Epithelial cell of esophagus (primary cell): ENCODE measurements at places on chromosomes 6 and 20.

GRCh38 chr6:90739802-90740201 lies 152.9 kb upstream of the MAP3K7 start:
- peak; percentile 53 for DNase-seq

DNA sequence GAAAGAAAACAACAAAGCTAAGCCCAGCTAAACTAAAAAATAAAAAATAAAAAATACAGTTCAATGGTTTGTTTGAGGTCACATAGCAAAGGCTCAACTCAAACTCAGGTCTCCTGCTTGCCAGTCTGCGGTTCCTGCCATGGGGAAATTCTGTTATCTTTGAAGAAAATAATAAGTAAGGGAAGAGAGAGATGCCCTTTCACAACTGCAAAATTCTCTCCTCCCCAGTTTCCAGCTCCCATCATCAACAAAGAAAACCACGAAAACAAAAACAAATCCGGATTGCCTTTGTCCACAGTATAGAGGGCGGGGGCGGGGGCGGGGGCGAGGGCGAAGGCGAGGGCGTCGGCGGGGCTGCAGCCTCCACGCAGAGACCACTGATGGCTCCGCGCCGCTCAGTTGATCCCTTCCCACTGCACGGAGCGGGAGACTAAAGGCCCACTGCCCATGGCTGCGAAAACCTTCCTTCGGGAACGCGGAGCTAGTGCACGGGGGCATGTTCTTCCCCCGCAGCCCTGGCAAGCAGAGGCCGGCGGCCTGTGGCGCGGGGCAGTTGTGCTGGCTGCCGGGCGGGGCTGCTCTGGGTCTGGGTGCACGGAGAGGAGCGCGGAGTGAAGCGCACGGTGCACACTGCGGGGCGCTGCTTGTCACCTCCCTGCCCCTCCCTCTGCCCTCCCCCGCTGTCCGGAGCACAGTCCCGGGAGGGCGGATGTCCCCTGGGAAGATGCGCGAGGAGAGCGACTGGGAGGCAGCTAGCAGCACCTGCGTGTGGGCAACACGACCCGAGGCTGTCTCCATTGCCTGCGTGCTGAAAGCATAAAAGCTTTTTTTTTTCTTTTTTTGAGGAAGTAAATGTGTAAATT lies 54.1 kb upstream of the TPD52L1 start:
- peak; percentile 41 for DNase-seq

GRCh38 chr6:56742122-56742791 lies 99.6 kb upstream of the DST start:
- peak; percentile 61 for DNase-seq

GRCh38 chr20:3407040-3407770 lies at the start of gene DNAAF9:
Gene DNAAF9 (minus strand): TSS chr20:3407669. CDS start chr20:3407557, 112 bp downstream.
- peak; percentile 50 for DNase-seq

- DNase-seq = no peak
Measured at GRCh38 chr6:29633534-29633905, 537 bp upstream of the GABBR1 start.

DNA sequence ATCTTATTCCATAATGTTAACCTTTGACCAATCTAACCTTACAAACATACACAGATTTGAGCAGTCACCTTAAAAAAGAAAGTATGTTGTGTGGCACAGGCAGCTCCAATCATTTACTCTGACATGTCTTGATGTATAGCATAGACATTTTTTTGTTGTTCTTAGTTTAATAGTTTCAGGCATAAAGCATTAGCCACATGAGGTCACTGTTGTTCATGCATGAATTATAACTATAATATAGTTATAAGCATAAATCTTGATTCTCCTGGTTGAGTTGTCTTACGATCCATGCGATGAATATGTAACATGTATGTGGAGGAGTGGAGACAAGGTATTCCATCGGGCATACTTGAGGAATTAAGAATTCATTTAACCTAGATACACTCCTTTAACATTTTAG lies 26.1 kb upstream of the NKAIN2 start:
- peak; percentile 43 for DNase-seq

- peak; percentile 31 for DNase-seq
Measured at GRCh38 chr20:60138256-60139220, 180.3 kb downstream of the CDH26 start.

DNA sequence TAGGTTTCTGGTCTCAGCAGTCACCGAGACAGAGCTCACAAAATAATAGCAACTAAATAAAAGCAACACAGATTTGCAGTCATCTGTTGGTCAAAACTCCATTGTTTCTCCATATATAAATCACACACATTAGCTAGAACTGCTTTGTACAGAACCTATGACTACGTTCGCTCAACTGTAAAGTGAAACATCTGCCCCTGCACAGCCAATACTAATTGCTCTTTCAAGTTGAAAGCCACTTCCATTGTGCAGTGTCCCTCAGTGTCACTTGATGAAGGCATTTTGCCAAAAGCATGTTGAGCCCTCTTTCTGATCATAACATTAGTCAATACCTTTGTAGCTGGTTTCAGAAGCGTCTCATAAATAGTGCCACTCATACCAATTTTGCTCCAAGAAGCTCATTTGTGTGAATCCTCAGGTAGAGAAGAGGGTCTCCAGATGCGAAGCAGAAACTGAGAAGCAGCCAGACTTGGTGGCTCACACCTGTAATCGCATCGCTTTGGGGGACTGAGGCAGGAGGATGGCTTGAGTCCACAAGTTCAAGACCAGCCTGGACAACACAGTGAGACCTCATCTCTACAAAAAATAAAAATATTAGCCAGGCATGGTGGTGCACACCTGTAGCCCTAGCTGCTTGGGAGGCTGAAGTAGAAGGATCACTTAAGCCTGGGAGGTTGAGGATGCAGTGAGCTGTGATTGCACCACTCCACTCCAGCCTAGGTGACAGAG lies 68.9 kb downstream of the PERP start:
- DNase-seq = no peak

DNA sequence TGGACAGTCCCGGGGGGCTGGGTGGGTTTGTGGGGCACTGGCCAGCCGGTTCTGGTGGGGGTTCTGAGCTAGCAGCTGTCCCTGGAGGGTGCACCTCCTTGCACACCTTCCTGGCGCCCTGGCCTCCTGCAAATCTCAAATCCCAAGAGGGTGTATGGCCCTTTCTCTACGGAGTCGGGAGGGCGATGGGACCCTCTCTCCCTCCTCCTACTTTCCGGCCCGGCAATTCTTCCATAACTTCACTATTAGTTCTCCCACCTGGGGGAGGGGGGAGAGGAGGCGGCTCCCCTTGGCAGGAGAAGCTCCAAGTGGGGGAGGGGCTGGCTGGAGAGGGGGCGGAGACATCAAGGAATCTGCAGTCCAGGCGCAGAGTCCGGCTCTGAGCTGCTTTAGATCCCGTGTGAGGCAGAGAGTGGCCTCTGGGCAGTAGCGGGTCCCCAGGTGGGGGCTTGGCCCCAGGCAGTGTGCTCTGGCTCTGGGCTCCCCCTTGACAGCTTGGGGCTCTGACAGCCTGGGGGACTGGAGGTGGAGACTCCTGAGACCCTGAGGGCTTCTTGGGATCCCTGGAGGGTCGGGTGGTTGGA lies 1.4 kb upstream of the LAMA5 start:
- DNase-seq = no peak

GRCh38 chr6:21504790-21505189 lies 88.8 kb upstream of the SOX4 start:
- no peak for DNase-seq

DNA sequence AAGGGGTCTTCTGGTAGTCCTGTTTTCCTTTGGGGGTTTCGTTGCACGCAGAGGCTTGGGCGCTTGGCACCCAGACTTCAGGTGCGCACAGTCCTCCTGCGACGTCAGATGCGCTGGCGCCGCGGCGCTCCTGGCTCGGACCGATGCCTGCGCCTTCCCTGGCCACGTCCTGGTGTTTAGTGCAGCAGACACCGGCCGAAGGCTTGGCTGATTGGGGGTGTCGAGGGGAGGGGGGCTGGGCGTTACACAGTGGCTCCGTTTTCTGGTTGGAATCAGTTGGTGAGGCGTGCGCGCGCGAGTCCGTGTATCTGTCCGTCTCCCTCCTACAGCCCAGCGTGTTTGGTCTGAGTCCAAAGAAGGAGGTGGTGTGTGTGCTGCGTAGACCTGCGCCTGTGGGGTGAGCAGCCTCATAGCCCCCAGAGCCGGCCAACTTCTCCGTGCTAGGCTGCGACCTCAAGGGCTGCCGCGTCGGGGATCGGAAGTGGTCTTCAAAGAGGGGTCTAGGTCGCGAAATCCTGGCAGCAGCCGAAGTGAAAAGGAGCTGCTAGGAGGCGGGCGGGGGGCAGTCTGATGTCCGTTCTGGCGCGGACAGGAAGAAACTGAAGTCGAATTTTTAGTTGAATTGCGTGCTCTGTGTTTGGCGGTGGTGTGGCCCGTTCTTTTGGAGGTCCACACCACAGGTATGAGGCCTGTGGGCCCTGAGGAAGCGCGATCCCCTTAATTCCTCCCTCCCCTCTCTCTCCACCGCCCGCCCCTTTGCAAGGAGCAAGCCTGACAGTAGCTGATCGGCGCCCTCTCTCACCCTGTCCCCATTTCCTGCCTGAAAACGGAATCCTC lies 1.5 kb downstream of the SYNDIG1 start:
- peak; percentile 14 for DNase-seq

- DNase-seq = no peak
Measured at GRCh38 chr6:15460110-15460727, 202.6 kb downstream of the DTNBP1 start.

DNA sequence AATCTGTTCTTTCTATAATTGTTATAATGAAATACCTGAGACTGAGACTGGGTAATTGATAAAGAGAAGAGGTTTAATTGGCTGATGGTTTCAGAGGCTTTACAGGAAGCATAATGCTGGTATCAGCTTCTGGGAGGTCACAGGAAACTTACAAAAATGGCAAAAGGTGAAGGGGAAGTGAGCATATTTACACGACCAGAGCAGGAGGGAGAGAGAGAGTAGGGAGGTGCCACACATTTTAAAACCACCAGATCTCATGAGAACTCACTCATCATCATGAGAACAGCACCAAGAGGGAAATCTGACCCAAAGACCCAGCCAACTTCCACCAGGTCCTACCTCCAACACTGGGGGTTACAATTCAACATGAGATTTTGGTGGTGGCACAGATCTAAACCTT lies 2.6 kb upstream of the SIRPB1 start:
- no peak for DNase-seq

GRCh38 chr6:101777646-101778045 lies 384.1 kb downstream of the GRIK2 start:
- DNase-seq = no peak

DNA sequence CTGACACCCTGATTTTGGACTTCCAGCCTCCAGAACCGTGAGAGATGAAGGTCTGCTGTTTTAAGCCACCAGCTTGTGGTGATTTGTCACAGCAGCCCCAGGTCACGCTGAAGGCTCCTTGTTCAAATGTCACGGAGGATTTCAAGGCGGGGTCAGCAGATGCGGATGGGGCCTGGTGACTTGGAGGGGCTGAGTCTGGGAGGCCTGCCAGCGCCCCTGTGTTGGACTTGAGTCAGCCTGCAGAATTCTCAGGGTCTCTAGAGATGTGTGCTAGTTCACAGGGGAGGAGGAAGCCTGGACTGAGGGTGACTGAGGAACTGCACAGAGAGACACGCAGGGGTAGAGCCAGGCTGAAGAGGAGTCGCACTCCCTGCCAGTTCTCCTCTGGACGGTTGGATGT lies 19.5 kb upstream of the TAF4 start:
- DNase-seq = no peak

- DNase-seq = no peak
Measured at GRCh38 chr6:169830876-169831275, 79.5 kb downstream of the ERMARD start.

DNA sequence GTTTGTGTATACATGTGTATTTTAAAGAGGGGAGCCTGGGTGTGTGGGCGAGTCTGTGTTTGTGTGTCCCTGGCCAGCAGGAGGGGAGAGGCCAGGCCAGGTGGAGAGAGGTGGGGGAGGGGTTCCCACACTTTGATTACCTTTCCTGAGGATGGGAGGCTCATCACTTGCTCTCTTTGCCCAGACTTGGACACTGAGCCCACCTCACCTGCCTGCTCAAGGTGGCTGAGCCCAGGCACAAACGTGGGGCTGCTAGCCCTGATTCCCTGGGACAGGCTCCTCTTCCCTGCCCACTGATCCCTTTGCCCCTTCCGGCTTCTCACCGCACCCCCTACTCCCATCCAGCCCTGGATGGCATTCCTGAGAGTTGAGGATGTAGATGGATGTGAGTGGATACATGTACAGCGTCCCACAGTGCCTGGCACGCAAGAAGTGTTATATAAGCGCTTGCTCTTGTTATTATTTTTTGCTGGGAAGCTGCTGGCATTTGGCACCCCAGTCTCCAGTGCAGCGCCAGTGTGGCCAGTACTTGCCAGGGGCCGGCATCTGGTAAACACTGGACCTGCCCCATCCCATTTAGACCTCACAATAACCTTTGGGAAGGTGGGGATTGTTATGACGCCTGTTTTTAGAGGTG lies 2.7 kb downstream of the CEBPB start:
- no peak for DNase-seq

- no peak for DNase-seq
Measured at GRCh38 chr20:38121741-38122140, 43.3 kb downstream of the TGM2 start.

- DNase-seq = peak; percentile 6
Measured at GRCh38 chr6:112979830-112980229, 632.7 kb downstream of the RFPL4B start.

- DNase-seq = peak; percentile 90
Measured at GRCh38 chr20:19993958-19994669, 23.0 kb upstream of the NAA20 start.

- peak; percentile 30 for DNase-seq
Measured at GRCh38 chr6:12245763-12246718, 44.1 kb upstream of the EDN1 start.

GRCh38 chr20:58069207-58069606 lies 159.2 kb downstream of the ANKRD60 start:
- DNase-seq = no peak

GRCh38 chr20:23205611-23206041 lies 119.5 kb upstream of the CD93 start:
- DNase-seq = peak; percentile 71

GRCh38 chr6:123423130-123423529 lies 213.6 kb downstream of the TRDN start:
- no peak for DNase-seq

GRCh38 chr20:4613718-4614620 lies 107.7 kb upstream of the PRND start:
- DNase-seq = peak; percentile 82

DNA sequence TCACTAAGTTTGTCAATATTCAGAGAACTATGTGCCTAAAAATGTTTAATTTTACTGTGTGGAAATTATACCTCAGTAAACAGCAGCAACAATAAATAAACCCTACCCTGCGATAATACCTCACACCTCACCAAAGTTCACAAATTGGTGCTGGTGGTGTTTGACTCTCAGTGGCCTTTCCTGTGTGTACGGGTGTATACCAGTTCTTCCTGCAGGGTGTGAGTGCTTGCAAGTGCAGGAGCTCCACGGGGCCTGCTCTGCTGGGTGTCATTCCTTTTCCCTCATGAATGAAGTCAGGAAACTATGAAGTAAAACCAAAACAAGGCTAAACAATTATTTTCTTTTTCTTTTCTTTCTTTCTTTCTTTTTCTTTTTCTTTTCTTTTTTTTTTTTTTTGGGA lies 4.1 kb upstream of the ENPP5 start:
- DNase-seq = no peak

- DNase-seq = no peak
Measured at GRCh38 chr6:141452354-141452686, 680.4 kb upstream of the GJE1 start.
